ENCODE measurements at places on chromosomes 11 and 22. TPM values are rescaled to one million over a fixed set of nuclear protein-coding genes. Genes with fewer than 3 reads are reported as not detected.

DNA sequence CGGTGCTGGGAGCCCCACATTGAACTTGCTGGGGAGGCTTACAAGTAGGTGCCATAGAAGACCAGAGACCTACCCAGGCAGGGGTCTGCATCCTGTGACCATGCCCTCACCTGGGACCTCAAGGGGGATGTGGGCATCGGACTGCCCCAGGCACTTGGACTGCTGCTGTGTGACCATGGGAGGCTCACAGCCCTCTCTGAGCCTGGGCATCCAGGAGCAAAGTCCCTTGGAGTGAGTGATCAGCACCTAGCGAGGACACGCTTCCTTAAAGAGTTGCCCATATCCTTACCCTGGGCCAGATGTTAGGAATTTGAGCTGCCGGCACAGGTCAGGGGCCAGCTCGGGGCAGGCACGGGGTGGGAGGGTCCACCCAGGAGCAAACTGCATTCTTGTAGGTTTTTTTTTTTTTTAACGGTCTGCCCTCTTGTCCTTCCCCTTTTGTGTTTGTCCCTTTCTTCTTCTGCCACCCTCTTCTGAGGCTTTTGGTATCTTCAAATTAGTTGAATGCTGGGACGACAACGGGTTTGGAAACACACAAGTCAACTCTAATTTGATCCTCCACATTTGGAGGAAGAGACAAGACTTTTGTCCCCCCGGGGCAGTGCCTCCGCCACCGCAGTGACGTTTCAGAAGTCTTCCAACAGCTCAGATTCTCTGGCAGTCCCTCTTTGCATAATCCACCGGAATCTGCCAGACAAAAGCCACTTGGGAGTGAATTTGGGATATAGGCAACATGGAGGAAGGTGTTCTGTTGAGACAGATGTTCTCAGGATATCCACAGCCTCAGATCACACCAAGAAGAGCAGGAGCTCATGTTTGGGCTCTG lies 46.1 kb upstream of the LINC01488 start:
- DNase-seq, result no peak

DNA sequence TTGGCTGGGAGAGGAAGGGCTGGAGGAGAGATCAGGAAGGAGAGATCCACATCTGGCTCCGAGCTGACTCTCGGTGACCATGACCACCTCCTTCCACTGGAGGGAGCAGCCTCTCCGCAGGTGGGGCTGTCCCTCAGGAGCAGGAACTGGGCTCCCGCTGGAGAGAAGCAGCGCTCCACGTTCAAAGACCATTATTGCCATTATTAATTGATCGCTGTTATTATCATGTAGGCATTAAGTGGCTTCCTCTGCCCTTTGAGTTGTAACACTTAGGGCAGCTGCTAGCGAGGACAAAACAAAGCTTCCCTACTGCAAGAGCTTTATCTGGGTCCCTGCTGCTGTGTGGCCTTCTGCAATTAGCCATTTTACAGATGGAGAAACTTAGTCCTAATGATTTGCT lies 251.9 kb downstream of the ST3GAL4 start:
- DNase-seq, result peak; percentile 25

Gene TMEM223
- 35.8 TPM for total RNA-seq

GRCh38 chr11:4983841-4984240 lies 10.8 kb upstream of the OR51L1 start:
- no peak for DNase-seq

DNA sequence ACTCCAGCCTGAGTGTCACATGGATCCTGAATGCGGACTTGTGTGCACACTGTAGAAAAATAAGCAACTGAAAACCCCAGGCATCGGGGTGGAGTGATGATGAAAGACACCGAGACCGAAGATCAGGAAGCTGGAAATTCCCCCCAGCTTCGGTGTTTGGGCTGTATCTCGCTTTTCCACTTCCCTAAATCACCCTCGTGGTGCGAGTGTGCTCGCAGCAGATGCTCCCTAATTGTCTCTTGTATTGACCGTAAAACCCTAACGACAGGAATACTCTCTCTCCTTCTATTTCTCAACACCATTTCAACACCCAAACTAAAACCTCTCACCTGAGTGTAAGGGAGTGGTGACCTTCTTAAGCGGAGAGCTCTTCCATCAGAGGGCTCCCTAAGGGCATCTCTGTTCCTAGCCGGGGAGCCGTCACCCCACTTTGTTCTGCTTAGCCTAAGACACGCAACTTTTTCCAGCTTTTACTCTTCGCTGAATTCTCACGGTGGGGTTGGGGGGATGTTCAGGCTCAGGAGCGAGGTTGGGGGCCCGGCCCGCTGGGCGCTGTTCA lies 635 bp upstream of the GRK3 start:
- DNase-seq, result no peak

- DNase-seq, result no peak
Observed at GRCh38 chr22:21014726-21015465, at the start of gene P2RX6. Gene P2RX6 (plus strand): TSS chr22:21015165. CDS start chr22:21015175, 10 bp downstream.

Data from prostate gland (tissue), 2 donors.